ENCODE measurements at places on chromosomes 2 and 18. TPM values are rescaled to one million over a fixed set of nuclear protein-coding genes. Genes with fewer than 3 reads are reported as not detected.

- DNase-seq, result no peak
- H3K36me3 ChIP-seq, result no peaks in the 10 kb centered on the region
- peaks cover 19% of the 10 kb centered on the region for H3K27me3 ChIP-seq
- no peak overlapping the region for H3K4me3 ChIP-seq
- no peak overlapping the region for H3K27ac ChIP-seq
Observed at GRCh38 chr2:11473659-11474433, 7.9 kb upstream of the E2F6 start.

DNA sequence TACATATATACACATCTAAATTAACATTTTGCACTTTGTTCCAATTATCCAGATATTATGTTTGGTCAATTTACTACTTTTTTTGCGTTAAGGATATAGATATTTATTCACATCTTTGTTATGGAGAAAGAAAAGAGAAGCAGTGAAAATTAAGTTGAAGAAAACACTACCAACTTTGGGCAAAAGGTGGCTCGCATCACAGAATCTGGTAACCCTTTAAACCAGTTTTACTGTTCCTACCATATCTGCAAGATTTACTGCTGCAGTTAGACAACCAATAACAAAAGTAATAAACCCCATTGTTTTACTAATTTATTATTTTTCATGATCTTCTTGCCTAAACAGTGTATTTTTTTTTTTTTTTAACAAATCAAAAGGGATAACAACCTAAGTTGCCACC, 53.6 kb downstream of the SMAD2 start:
- DNase-seq, result no peak
- no peak overlapping the region for H3K4me3 ChIP-seq
- H3K36me3 ChIP-seq, result peaks cover 10% of the 10 kb centered on the region
- no peak overlapping the region for H3K27ac ChIP-seq

- no peak overlapping the region for H3K4me3 ChIP-seq
- H3K4me1 ChIP-seq, result peaks cover 6% of the 10 kb centered on the region
- no peaks in the 10 kb centered on the region for H3K27me3 ChIP-seq
- no peaks in the 10 kb centered on the region for H3K36me3 ChIP-seq
Observed at GRCh38 chr18:58411323-58411722, 217.6 kb downstream of the ALPK2 start.

DNA sequence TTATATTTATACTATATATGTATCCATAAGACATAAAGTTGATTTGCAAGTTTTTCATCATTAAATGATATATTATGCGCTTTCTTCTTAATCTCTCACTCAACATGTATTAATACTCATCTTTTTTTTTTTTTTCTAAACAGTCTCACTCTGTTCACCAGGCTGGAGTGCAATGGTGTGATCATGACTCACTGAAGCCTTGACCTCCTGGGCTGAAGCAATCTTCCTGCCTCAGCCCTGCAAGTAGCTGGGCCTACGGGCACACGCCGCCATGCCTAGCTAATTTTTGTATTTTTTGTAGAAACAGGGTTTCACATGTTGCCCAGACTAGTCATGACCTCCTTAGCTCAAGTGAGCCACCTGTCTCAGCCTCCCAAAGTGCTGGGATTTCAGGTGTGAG, 51.4 kb upstream of the MAP4K3 start:
- no peak overlapping the region for H3K4me3 ChIP-seq
- no peak for DNase-seq
- peaks cover 52% of the 10 kb centered on the region for H3K4me1 ChIP-seq
- no peaks in the 10 kb centered on the region for H3K27me3 ChIP-seq

DNA sequence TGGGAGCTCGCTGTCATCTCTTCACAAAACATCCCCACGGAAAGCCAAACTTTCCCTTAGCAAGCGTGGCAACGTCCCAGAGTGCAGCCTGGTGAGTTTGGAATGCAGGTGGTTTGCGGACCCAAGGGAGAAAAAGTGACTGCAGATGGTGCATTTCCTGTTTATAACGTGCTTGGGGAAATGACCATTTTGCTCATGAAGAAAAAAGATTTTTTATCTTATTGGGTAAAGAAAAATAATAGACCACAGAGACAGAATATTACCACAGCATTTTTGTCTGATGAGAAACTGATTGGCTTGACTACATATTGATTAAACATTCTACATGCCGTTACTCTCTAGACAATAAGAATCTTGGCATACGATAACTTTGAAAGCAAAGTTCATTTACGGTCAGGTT, 136.5 kb downstream of the COPS8 start:
- H3K4me1 ChIP-seq, result peaks cover 75% of the 10 kb centered on the region
- H3K27me3 ChIP-seq, result no peaks in the 10 kb centered on the region
- no peak overlapping the region for H3K4me3 ChIP-seq

CD8B gene
- total RNA-seq, result not detected

LHCGR gene
- total RNA-seq, result not detected

- H3K27me3 ChIP-seq, result no peaks in the 10 kb centered on the region
- no peak overlapping the region for H3K27ac ChIP-seq
- H3K4me3 ChIP-seq, result no peak overlapping the region
- H3K36me3 ChIP-seq, result no peaks in the 10 kb centered on the region
- DNase-seq, result peak; percentile 18
Observed at GRCh38 chr2:72605836-72606442, 219.9 kb downstream of the EXOC6B start.

- no peaks in the 10 kb centered on the region for H3K4me1 ChIP-seq
- H3K27ac ChIP-seq, result no peak overlapping the region
- DNase-seq, result no peak
- no peaks in the 10 kb centered on the region for H3K36me3 ChIP-seq
- H3K4me3 ChIP-seq, result no peak overlapping the region
Observed at GRCh38 chr2:18531194-18531593, 29.3 kb downstream of the RDH14 start.

DNA sequence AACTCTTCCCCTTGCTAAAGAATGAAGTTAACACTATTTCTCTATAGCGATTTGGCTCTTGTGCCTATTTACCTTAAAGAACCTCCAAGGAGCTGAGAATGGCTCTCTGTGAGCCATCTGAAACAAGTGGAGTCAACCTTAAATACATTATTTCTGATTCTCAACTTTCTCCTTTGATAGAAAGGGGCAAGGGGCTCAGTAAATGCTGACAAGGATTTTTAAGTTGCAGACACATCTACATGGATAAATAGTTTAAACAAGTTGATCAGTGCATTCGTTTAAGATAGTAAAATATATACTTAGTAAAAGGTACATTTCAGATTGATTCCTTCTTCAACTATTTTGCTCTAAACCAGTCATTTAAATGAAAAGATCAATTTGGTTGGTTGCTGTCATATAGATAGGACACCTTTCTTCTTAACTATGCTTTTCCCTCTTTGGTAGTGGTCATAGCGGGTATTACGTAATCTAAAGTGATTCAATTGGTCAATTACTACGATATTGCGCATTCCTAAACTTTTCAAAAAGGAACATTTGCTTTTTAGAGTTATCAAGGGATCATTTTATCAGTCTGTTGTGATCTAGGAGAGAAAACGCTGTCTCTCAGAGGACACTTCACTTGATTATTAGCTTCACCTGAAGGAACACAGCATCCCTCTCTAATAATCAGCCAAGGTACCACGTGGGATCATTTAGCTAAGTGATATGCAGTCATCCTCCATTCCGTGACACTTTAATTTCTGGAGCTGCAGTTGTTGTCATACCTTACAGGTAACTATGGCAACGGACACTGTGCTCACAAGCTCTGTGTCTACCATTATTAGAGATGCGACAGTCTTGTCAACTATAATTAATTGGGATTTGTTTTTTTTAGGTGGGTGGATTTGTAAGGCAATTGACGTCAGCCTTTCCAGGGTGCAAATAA, 50.9 kb upstream of the KCNE4 start:
- H3K36me3 ChIP-seq, result no peaks in the 10 kb centered on the region
- no peaks in the 10 kb centered on the region for H3K27me3 ChIP-seq
- no peaks in the 10 kb centered on the region for H3K4me1 ChIP-seq
- no peak overlapping the region for H3K4me3 ChIP-seq
- no peak for DNase-seq
- no peak overlapping the region for H3K27ac ChIP-seq

DNA sequence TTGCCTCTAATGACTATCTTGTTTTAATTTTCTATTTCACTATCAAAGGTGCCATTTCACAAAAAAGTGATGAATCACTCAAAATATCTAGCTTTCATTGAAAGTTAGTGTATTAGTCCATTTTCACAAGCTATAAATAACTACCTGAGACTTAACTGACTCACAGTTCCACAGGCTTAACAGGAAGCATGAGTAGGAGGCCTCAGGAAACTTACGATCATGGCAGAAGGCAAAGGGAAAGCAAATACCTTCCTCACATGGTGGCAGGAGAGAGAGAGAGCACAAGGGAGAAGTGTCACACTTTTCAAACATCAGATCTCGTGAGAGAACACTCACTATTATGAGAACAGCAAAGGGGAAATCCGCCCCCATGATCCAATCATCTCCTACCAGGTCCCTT, 1220.4 kb upstream of the ZEB2 start:
- no peaks in the 10 kb centered on the region for H3K36me3 ChIP-seq
- H3K4me1 ChIP-seq, result peaks cover 11% of the 10 kb centered on the region
- no peak overlapping the region for H3K4me3 ChIP-seq
- no peak for DNase-seq
- H3K27me3 ChIP-seq, result no peaks in the 10 kb centered on the region

KCNJ13 gene
- not detected for total RNA-seq

CFAP65 gene
- total RNA-seq, result not detected

MC2R gene
- total RNA-seq, result not detected

CXXC1 gene
- total RNA-seq, result 26.0 TPM

- H3K36me3 ChIP-seq, result no peaks in the 10 kb centered on the region
- H3K4me1 ChIP-seq, result no peaks in the 10 kb centered on the region
Observed at GRCh38 chr2:84317135-84317534, 141.9 kb downstream of the SUCLG1 start.

ALKAL2 gene
- total RNA-seq, result not detected

- H3K36me3 ChIP-seq, result peaks cover 86% of the 10 kb centered on the region
- H3K4me3 ChIP-seq, result no peak overlapping the region
- H3K27me3 ChIP-seq, result no peaks in the 10 kb centered on the region
- no peak overlapping the region for H3K27ac ChIP-seq
- no peaks in the 10 kb centered on the region for H3K4me1 ChIP-seq
- DNase-seq, result no peak
Observed at GRCh38 chr2:86050301-86050700, 55.4 kb downstream of the POLR1A start.

DNA sequence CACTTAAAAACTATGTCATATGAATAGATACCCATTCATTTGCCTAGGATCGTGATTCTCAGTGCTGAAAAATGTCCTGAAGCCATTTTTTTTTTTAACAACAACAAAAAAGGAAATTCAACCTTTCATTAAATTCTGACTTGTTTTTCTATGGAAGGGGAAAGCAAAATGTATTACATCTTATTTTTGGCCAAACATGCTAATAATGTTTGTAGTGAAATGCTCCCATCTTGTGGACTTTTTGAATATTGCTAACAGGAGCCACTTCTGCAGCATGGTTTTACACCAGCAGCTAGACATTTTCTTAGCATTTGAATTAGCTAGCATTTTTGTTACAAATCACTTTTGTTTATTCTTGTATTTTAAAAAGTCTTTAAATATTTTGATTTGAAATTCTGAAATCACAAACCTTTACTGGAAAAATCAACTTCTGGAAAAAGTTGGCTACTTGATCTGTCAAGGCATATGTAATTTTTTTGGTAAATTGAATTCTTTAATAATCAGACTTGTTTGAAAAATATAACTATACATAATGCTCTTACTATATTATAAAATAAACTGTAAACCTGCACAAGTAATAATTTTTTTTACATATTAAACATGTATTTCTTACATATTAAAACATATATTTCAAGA, 75.8 kb downstream of the KIDINS220 start:
- no peak overlapping the region for H3K27ac ChIP-seq
- no peak overlapping the region for H3K4me3 ChIP-seq

- H3K36me3 ChIP-seq, result no peaks in the 10 kb centered on the region
- DNase-seq, result no peak
- H3K4me1 ChIP-seq, result no peaks in the 10 kb centered on the region
- peaks cover 48% of the 10 kb centered on the region for H3K27me3 ChIP-seq
Observed at GRCh38 chr2:86787736-86788135, 3.0 kb downstream of the CD8A start.

DNA sequence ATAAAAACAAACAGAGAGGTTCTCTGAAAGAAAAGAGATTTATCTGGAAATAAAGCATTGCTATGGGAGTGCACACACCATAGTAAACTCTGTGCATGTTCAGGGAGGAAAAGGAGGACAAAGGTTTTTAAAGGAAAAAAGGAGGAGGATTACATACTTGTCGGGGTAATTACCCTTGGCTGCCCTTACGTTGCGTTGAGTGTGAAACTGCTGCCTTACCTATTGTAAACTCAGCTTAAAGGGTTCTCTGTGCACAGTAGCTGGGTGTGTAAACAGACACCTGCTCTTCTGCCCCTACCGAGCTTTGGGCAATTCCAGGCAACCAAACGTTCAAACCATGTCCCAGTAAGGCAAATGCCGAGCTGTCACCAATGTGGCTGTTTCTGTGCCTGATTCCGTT, 29.6 kb upstream of the PXDN start:
- no peaks in the 10 kb centered on the region for H3K36me3 ChIP-seq
- H3K4me3 ChIP-seq, result no peak overlapping the region
- DNase-seq, result no peak
- no peaks in the 10 kb centered on the region for H3K27me3 ChIP-seq

DNA sequence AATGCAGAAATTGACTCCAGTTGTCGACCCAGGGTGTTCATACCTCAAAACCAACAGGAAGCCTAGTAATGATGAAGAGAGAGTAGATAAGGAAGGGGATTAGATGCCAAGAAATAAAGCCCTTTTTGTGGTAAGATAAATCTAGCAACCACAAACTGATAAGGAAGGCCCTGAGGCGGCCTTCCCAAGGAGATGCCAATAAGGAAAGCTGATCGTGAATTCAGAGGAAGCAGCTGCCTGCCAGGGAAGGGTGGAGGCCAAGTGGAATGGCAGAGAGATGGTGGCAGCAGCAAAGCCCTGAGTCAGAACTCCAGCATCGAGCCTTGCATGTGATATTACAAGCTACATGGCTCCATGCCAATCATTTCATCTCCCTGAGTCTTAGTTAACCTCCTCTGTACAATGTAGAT, 126.3 kb downstream of the IRS1 start:
- peaks cover 21% of the 10 kb centered on the region for H3K4me1 ChIP-seq
- peak; percentile 52 for DNase-seq
- no peaks in the 10 kb centered on the region for H3K36me3 ChIP-seq
- no peaks in the 10 kb centered on the region for H3K27me3 ChIP-seq
- H3K4me3 ChIP-seq, result no peak overlapping the region
- H3K27ac ChIP-seq, result peak overlapping the region; percentile 24
